ENCODE measurements at places on chromosomes 5 and 9.

DNA sequence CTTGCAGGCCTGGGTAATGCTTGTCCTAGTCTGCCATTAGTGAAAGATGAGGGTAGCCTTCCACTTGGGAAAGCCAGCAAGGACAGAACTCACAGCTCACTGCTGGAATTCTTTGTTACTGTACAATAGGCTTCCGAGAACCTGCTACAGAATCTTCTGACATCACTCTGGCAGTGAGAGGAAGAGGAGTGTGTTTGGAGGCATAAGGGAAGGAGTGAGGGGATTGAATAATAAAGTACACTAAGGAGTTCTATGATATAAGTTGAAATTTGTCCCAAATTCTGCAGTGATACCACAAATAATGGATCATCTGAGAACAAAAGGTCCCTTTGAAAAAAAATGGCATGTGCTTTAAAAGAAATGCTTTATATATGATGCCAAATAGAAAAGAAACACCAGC lies at the start of gene SPATA9:
Gene SPATA9 (minus strand): TSS at position 101 of the 400 bp plus-strand sequence. CDS start 137 bp downstream, outside the sequence.
- DNase-seq, result no peak

DNA sequence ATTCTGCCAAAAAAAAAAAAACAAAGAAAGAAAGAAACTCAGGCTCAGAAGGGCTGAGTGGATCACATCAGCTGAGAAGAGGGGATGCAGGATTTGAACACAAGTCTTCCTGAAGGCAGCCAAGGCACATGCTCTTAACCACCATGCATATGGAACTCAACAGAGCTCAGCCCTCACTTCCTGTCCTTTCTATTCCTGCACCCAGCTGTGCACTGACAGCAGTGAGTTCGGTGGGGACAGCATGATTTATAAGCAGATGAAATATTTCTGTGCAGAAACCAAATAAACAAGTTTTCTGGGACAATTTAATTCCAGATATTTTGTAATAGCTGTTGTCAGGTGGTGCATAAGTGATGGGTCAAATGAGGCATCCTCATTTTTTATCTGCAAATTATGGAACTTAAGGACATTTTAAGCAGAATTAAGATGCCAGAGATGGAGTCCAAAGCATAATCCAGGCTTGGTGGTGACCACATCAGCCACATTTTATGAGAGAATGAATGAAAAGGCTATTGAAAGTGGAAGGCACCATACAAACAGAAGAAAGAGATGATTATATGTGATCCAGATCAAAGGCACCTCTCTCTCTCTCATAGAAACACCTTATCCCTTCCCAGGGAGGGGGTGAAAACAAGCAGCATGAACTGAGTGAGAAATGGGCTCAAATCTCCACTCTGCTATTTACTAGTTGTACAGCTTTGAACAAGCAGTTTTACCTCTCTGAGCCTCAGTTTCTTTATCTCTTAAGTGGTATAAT lies 303.6 kb upstream of the MSX2 start:
- no peak for DNase-seq

DNA sequence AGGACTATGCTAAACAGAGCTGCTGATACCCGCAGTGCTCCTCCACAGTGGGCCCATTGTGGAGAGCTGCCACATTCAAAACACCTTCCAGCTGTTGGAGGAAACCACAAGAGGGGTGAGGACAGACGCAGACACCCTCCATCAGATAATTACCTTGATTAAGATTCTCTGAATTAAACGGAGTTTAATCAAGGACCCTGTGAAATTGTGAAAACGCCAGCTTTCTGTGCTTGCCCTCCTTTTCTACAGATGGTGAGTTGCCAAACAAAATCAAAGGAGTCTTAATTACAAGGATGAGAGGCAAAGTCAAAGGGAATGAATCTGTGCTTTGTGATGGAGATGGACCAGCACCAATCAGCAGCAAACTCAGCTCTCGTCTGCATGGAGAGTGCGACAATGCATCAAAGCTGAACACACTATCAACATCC lies 596.1 kb downstream of the ELAVL2 start:
- no peak for DNase-seq

GRCh38 chr5:2695200-2695891 lies 56.1 kb downstream of the IRX2 start:
- no peak for DNase-seq

All from stimulated activated CD8-positive, alpha-beta memory T cell treated with anti-CD3 and anti-CD28 coated beads, Interleukin-12 subunit alpha, Interleukin-12 subunit beta, amount 100 ng/mL, for 4 hours (primary cell).